ENCODE measurements at places on chromosomes 16 and 17.

DNA sequence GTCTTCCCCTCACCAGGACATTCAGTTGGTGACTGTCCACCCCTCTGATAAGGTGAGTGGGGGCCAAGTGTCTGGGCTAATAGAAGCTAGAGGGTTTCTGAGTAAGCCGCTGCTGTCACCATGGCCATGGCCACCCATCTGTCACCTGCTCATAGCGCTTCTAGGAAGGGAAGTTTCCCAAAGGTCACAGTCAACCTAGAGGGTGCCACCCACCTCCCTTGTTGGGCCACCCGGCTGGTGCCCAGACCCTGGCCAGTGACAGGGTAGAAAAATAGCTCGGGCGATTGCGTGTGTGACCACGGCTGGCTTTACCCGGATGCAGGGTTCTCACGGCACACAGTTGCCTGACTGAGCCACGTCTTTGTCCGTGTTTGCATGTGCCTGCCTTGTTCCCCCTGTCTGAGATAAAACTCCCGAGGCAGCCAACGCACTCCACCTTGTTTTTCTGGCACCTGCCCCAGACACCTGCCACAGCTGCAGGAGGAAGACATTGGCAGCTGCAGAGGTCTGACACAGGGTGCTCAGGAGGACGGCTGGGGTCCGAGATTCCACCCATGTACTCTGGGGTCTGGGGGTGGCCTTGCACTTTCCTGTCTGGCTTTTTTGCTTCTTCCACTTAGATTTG is 809 bp downstream of the PIRT start:
- DNase-seq: no peak

GRCh38 chr17:75652934-75653549 is 13.9 kb downstream of the RECQL5 start:
- DNase-seq: no peak

DNA sequence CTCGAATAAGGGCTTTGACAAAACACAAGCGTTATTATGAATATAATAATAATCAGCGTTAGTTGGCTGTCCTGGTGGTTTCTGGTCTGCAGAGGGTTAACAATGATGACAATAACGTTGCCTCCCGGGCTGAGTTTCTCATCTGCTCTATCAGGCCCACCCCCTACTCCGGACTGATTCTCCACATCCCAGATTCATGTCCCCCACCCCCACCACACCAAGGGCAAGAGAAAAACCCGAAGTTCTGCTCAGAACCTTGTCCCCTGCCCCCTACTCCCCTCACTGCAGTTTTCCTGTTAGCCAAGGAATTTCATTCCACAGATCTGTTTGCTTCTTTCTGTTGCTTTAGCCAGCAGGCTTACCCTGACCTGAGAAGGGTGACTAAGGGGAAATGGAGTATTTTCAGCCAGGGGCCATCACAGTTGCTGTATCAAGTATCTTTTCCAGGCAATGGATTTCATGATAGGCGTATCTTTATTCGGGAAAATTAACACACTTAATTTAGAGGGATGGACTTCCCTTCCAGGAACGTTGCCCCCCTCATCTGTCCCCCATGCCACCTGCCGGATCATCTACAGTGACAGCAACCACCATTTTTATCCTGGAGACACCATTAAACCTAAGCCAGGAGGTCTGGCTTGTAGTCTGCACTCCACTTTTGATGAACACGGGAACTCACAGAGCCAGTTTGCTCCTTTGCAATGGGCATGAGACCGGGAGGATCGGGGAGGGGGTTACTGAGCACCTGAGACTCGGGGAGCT is 23.7 kb downstream of the ALOX15 start:
- DNase-seq: no peak

- no peak for DNase-seq
These were observed 91.6 kb downstream of the XYLT1 start for GRCh38 chr16:17379121-17379571.

- DNase-seq: no peak
These were observed 7.1 kb upstream of the MVD start for GRCh38 chr16:88669980-88670379.

DNA sequence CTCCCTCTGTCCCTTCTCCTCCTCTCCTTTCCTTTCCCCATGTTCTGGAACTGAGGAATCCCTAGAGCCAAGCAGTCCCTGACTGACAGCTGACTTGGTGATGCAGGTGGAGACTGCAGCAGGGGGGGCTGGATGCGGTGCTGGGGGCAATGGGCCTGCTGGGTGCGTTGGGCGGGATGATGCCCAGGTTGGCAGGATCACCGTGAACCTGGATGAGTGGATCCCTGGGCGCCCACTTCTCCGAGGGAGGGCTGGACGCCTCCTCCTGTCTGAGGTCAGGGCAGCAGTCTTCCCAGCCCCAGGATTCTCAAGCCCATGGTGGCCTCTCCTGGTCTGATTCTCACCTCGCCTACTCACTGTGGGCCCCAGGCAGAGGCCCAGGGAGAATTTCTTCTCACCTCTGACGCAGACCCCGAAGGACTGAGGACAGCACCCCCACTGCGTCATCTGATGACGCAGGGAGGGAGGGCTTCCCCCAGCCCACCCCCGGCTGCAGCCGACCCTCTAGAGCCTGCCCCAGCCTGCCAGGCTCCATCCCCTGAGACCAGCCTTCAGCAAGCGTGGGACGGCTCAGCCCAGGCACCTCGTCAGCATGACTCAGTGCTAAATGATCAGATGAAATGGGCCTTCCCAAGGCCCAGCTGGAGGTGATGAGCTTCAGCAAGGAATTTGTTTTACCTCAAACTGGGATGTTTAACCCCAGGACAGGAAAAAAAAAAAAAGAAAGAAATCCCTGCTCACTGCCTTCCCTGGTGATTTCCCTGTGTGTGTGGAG is 188.0 kb upstream of the TNRC6C start:
- DNase-seq: no peak

DNA sequence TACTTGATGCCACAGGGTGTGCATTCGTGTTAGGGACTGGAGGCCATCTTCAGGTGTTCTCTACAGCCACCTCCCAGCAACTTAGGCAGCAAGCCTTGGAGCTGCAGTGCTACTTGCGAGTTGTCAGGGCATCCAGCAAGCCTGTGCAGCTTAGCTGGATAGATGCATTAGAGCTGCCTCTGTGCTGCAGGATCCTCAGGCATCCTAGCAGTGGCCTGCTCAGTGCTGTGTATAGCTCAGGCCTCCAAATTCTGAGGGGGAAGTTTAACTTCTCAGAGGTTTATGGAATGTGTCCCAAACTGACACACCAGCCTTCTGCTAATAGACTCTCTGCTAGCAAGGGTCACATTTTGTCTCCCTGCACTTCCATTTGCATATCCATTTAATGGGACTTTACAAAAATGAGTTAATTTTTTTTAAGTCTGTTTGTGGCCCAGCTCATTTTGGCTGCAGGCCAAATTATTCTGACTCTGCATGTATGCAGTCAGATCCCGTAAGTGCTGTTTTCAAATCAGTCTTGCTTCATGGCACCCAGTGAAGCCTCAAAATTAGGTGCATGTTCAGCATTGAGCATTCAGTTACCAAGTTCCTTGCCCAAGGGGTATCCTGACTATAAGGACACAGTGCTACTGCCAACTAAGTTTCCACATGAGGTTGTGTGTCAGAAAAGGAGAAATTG is 6.8 kb downstream of the GABARAPL2 start:
- DNase-seq: no peak
